ENCODE measurements at places on chromosomes 1 and 21. TPM values are rescaled to one million over a fixed set of nuclear protein-coding genes. Genes with fewer than 3 reads are reported as not detected.

Gene RXFP4
- polyA plus RNA-seq: 0.04 TPM

Gene SMCP
- not detected for polyA plus RNA-seq

Gene EXOSC10
- polyA plus RNA-seq: 30.7 TPM

Gene AMPD1
- 0.11 TPM for polyA plus RNA-seq

Gene FAM72B
- 1.3 TPM for polyA plus RNA-seq

Gene CASQ1
- 0.35 TPM for polyA plus RNA-seq

Gene CD2
- polyA plus RNA-seq: 5.4 TPM

Gene VTCN1
- polyA plus RNA-seq: 0.06 TPM

Gene MROH7
- 0.80 TPM for polyA plus RNA-seq

Gene RBBP5
- polyA plus RNA-seq: 3.0 TPM

Gene LCE3E
- polyA plus RNA-seq: 5.0 TPM

Gene PLA2G2F
- polyA plus RNA-seq: 0.02 TPM

Gene PPM1J
- 3.5 TPM for polyA plus RNA-seq

Gene CFHR4
- polyA plus RNA-seq: not detected

Gene LRRC38
- polyA plus RNA-seq: 0.09 TPM

Gene CDK18
- 9.0 TPM for polyA plus RNA-seq
